Activated naive CD8-positive, alpha-beta T cell treated with anti-CD3 and anti-CD28 coated beads, Interleukin-2, amount 10 ng/mL, durations not matched to agents 7 days and 5 days (primary cell): ENCODE measurements at places on chromosomes 12 and 14.

- no peak for DNase-seq
These were observed 42.1 kb upstream of the CTDSP2 start for GRCh38 chr12:57888409-57889157.

DNA sequence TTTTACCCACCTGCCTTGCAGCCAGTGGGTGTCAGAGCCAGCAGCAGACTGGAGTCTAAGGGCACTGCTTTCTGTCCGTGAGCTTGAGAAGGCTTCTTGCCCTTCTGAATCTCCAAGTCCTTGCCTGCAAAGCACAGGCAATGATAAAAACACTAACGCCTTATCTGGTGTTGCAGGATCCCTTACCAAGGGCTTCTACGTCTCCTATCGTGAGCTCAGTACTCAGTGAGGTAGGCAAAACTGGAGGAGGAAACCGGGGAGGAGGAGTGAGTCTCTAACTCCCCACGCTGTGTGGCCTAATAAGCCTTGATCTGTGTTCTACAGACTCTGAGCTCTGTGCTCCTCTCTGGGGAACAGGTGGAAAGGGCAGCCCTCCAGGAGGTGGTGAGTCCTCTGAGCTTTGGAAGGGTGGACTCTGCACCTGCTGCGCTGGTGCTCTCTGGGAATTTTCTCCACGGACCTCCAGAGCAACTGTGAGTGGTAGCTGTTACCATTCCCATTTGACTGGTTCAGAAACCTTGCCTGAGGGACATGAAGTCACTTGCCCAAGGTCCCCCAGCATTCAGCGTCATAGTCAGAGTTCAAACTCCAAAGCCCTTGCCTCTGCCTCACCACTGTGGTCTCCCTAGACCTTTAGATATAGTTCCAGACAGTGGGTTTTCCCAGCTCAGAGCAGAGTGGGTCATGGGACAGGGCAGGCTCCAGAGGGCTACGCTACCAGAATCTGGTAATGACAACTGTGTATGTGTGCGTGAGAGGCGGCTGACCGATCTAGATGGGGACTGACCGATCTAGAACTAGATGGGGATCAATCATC, 7.0 kb upstream of the MARK3 start:
- no peak for DNase-seq

DNA sequence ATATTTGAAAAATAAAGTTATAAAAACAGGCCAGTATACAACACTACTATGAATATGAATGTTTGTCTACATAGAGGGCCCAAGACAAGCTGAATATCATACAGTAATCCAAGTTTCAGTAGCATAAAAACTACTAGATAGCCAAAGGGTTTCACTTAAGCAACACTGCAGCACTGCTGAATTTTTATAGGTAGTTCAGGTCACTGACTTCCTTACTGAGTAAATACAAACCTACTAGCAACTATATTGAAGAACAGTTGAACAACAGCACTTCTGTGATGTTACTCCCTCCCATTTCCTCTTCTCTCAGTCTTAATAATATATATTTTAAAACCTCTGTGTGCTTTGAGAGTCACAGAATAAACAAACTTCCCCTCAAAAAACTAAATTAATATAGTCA, 42.7 kb downstream of the GTF2A1 start:
- no peak for DNase-seq

- no peak for DNase-seq
These were observed 4.3 kb downstream of the CRACR2A start for GRCh38 chr12:3748620-3749019.

GRCh38 chr14:76657404-76657803, 103.9 kb upstream of the VASH1 start:
- DNase-seq, result no peak

GRCh38 chr12:104677441-104678089, 220.8 kb downstream of the CHST11 start:
- no peak for DNase-seq

GRCh38 chr14:105890474-105891220, 364.3 kb downstream of the TMEM121 start:
- peak; percentile 24 for DNase-seq

GRCh38 chr14:39229222-39229543, 4.5 kb upstream of the MIA2 start:
- DNase-seq, result peak; percentile 43

- DNase-seq, result no peak
These were observed 40.0 kb downstream of the FRS2 start for GRCh38 chr12:69509904-69510827.

GRCh38 chr14:104284107-104284592, 145.8 kb downstream of the KIF26A start:
- no peak for DNase-seq

- no peak for DNase-seq
These were observed 37.6 kb upstream of the BICD1 start for GRCh38 chr12:32069071-32069470.

- no peak for DNase-seq
These were observed 145.9 kb upstream of the VASH1 start for GRCh38 chr14:76615331-76615730.

- DNase-seq, result peak; percentile 45
These were observed 8.1 kb downstream of the PNP start for GRCh38 chr14:20477211-20477876.

- peak; percentile 32 for DNase-seq
These were observed 104.2 kb upstream of the AMN1 start for GRCh38 chr12:31832740-31833729.

DNA sequence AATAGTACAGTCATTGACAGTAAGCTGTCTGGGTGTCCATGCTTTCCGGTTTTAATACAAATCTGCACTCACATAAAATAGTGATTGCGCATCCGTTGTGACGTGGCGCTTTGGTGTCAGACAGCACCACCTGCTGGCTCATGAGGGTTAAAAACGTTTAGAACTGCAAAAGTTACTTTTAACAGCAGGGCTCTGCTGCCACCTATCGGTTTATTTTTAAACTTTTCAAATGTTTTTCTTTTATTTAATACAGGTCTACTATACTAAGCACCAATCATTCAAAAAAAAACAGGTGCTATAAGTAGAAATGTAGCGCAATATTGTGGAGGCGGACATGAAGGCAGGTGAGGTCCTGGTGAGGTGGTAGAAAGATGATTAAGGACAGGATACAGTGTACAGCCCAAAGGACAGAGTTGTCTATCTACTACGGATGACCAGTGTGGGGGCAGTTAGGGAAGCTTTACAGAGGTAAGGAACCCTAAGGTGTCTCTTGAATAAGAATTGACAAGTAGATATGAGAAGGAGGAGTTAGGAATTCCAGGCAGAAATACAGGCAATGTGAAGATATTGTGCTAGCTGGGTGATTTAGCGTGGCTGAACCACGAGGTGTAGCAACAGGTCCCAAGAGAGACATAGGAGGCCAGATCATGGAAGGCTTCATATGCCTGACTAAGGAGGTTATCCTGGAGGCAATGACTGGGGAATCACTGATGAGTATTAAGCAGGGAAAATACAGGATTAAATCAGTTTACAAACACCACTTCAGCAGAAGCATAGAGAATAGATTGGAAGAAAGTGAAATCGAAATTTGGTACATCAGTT, 91.5 kb upstream of the PRB2 start:
- peak; percentile 72 for DNase-seq

GRCh38 chr14:31944256-31945073, 132.6 kb upstream of the ARHGAP5 start:
- no peak for DNase-seq

DNA sequence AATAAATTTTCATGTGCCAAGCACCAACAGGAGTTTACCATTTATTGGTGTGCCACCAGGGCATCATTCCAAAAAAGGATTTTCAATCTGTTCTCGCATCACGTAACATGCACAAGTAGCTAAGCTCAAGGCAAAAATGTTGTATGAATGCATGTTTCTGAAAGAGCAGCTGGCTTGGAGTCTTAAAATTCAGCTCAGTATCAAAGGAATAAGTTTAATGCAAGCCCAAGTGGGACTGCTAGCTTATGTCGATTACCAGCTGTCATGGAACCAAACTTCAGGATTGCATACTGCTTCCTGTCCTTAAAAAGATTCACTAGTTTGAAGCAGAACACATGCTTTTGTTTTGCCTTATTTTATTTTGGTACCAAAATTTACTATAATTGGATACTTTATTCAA, 437.0 kb downstream of the FSCB start:
- DNase-seq, result no peak

- DNase-seq, result no peak
These were observed 100.3 kb downstream of the ERC1 start for GRCh38 chr12:1091350-1091749.

DNA sequence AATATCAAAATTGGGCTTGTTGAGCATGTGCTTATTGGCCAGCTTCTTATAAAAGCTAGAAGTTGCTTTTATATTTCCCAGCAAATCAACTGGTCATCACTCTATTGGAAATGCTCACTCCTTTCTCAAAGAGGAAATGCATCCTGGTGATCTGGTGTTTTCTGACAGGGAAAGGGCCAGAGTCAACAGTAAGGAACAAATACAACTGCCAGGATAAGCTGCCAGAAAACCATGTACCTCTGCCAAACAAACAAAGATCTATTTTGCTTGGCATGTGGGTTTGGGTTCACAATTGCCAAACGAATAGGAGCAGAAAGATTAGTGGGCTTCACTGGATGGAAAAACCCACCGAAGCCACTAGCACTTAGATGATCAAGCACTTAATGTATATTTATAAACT, 126.9 kb upstream of the PDZRN4 start:
- DNase-seq, result no peak

DNA sequence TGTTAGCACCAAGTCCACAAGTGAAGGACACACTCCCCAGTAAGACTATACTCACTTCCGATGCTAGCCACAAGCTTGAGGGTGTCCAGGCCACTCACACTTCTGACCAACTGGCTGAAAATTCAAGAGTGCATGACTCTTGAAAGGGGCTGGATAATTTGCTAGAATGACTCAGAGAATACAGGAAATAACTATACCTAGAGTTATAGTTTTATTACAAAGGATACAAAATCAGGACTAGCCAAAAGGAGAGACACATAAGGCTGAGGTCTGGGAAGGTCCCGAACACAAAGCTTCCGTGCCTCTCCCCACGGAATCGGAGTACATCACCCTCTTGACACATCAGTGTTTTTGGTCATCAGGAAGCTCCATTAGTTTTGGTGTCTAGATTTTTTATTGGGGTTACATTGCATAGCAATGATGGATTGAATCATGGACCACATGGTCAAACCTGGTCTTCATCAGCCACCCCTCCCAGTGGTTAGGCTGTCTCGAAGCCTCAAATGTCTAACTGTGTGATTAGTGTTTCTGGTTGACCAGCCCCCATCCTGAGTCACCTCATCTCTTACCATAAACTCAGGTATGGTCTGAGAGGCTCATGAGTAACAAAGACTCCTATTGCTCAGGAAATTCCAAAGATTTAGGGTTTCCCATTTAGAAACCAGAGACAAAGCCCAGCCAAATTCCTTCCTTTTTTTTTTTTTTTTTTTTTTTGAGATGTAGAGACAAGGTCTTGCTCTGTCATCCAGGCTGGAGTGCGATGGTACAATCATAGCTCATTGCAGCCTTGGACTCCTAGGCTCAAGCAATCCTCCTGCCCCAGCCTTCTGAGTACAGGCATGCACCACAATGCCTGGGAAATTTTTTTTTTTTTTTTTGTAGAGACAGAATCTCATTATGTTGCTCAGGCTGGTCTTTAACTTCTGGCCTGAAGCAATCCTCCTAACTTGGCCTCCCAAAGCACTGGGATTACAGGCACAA, 472.0 kb upstream of the TBX3 start:
- no peak for DNase-seq

GRCh38 chr12:70042675-70043074, 200.6 kb upstream of the CNOT2 start:
- DNase-seq, result no peak

DNA sequence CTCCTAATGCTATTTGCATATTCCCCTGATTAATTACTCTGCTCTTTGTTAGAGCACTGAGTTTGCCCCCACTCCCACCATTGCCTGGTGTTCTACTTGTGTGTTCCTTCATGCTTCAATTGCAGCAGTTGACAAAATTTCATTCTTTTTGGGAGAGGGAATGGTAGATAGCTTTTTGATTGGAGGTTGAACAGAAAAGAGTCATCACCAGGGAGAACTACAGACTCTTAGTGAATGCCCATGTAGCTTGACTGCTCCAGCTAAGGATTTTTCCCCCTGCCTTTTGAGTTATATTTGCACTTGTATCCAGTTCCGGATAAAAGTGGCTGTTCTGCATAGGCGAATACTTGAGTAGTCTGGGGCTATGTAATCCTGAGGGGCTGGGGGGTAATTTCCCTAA, 183.9 kb downstream of the ETNK1 start:
- DNase-seq, result no peak

DNA sequence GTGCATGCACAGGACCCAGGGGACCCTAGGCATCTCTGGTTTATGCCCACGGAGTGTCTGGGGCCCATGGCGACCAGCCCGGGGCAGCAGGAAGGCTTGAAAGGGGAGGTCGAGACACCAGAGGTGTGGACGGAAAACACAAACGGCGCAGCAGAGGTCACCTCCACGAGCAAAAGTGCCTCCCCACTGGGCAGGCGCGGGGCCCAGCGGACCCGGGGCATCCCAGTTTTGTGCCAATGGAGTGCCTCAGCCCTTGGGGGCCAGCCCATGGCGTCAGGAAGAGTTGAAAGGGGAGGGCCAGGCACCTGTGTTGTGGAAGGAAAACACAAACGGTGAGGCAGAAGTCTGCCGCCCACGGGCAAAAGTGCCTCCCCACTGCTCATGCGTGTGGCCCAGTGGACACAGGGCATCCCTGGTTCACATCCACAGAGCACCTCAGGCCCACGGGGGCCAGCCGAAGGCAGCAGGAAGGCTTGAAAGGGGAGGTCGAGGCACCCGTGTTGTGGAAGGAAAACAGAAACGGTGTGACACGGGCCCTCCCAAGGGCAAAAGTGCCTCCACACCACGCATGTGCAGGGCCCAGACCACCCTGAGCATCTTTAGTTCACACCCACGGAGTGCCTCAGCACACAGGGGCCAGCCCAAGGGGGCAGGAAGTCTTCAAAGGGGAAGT, 378.8 kb downstream of the ALG10 start:
- peak; percentile 12 for DNase-seq

- DNase-seq, result no peak
These were observed 735.3 kb downstream of the DIO2 start for GRCh38 chr14:79475887-79476532.

- no peak for DNase-seq
These were observed 9.4 kb downstream of the ANKS1B start for GRCh38 chr12:99975321-99975720.

DNA sequence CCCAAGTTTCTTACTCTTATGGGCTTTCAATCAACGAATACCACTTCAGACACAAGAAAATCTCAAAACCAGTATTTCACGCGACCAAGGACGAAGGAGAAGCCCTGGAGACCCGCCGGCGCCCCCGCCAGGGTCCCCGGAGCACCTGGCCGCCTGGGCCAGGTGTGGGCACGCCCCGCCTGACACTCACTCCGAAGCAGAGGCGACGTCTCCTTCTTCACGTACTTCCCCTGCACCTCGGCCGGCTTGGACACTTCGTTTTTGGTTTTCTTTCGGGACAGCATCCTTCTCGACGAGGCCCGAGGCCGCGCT, 466 bp downstream of the SAV1 start:
- DNase-seq, result no peak

GRCh38 chr12:30877105-30877875, 49.3 kb upstream of the TSPAN11 start:
- DNase-seq, result no peak

DNA sequence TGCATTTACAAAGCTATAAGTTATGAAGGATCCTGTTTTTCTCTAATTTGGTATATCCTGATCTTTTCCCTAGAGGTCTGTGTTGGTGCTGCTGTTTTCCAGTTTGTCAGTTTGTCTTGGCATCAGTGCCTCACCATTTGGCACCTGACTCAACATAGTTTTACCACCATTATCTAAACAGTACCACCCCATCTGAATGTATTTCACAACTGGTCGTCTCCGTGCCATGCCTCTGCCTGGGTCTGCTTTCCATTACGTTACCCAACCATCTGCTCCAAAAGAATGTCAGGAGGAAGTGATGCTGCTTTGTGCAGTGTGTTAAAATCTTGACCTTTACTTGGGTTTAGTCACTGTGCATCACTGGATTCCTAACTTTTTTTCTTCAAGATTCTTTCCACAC, 129.3 kb upstream of the RASSF8 start:
- no peak for DNase-seq
